AML-193 (cell line): ENCODE measurements at places on chromosomes 2 and 18.
A peak's percentile ranks its signal among the peaks of the same experiment; 100 is the strongest.

DNA sequence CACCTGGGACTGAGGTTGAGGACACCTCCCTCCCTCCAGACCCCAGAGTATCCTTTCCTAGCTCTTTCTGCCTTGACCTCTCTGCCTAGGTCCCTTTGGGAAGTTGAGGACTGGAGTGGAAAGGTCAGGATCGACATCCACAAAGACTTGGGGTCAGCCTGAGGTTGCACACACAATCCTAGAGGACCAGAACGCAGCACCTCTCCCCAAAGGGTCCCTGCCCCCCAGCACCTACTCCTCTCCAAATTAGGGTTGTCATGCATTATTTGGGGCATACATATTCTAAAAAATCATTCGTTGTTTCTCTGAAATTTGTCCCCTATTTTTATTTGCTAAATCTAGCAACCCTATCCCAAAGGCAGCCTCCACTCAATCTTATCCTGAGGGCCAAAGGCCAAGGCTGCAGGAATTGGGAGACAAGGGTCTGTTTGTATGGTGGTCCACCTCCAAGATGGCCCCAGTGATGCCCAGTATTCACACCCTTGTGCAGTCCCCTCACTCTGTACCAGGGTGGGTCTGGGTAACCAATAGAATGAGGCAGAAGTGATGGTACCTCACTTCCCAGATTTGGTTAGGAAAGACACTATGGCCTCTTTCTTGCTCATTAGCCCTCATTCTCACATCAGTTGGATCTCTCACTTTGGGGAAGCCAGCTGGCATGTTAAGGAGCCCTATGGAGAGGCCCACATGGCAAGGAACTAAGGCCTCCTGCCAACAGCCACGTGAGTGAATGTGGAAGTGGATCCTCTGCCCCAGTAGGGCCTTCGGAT, 3.5 kb upstream of the CHRNG start:
- DNase-seq, result no peak

DNA sequence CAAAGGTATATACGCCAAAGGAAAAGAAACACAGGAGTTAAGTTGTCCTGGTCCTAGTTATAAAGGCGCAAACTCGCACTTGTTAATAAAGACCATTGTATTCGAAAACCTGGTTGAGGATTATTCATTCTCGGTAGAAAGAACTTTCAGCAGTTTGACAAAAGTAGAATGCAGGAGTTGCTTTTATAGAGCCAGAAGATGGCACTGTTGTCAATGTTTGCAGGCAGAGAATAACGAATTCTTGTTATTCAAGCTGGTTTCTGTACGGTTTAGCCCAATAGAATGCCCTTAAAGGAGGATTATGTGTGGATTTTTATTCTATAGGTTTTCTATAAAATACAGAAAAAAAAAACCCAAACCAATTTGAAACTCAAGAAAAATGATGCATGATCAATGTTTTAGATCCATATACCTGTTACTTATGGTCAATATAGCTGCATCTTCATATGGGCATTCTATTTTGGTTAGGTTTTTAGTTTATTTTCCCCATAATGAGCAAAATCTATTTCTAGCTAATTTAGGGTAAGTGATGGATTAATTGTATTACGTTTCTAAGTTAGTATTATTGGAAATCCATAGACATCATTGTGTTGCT, 510.3 kb downstream of the PLCL1 start:
- DNase-seq, result peak; percentile 68

GRCh38 chr2:142741764-142742269, 135.6 kb upstream of the KYNU start:
- no peak for DNase-seq

DNA sequence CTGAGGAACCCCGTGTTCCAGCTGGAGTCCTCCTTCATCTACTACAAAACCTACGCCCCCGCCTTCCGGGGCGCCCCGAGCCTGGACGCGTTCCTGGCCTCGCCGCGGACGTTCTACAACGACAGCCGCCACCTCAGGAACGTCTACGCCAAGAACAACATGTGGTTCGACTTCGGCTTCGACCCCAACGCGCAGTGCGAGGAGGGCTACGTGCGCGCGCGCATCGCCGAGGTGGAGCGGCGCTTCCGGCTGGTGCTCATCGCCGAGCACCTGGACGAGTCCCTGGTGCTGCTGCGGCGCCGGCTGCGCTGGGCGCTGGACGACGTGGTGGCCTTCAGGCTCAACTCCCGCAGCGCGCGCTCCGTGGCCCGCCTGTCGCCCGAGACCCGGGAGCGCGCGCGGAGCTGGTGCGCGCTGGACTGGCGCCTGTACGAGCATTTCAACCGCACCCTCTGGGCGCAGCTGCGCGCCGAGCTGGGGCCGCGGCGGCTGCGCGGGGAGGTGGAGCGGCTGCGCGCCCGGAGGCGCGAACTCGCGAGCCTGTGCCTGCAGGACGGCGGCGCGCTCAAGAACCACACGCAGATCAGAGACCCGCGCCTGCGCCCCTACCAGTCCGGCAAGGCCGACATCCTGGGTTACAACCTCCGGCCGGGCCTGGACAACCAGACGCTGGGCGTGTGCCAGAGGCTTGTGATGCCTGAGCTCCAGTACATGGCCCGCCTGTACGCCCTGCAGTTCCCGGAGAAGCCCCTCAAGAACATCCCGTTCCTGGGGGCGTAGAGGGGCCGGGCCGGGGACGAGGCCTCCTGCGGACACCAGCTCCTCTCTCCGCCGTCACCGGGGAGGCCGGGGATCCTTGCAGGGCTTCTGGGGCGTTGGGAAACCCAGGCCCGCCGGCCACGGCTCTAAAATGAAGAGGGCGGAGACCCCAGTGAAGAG, 5.3 kb upstream of the NEU4 start:
- DNase-seq, result no peak

DNA sequence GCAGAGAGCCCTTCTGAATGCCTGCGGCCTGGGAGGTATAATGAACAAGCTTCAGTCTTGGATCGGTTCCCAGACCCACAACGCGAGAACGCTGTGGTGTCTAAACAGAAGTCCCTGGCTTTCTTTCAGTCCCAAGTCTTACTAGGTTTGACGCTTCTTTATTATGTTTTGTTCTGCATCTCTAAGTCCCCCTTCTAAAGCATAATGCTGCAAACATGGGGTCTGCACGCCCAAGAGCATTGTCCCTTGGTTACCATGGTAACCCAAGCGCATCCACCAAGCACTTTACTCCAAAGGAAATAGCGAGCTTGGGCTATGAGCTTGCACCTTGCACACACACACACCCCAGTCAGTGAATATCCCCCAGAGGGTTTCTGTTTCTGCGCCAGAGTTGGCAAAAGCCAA, 193.7 kb downstream of the INO80D start:
- no peak for DNase-seq

DNA sequence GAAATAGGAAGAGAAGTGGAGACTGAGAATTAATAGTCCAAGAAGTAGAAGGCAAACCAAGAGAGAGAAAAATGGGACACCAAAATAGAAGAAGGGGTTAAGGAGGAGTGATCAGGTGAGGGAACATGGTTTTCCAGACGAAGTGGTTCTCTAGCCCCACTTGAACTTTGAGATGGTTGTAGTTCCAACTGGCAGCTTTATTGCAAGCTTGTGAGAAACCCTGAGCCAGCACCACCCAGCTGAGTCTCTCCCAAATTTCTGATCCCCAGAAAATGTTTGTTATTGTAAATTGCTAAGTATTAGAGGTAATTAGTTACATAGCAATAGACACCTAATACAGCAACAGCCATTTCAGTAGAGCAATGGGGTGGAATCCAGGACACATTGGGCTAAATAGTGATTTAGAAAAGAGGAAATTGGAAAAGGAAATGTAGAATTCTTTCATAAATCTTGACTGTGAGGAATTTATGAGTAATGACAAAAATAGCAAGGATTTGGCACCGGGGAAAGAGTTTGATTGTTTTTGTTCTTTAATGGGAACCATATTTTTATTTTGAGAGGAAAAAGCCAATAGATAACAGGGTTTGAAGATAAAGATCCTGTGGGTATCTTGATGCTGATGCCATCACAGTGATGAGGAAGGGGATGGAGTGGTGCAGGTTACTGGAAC, 62.1 kb upstream of the XDH start:
- DNase-seq, result no peak

- DNase-seq, result no peak
Observed at GRCh38 chr2:234969306-234970098, 17.7 kb downstream of the SH3BP4 start.

GRCh38 chr18:2589345-2590068, 18.1 kb downstream of the NDC80 start:
- DNase-seq, result no peak

DNA sequence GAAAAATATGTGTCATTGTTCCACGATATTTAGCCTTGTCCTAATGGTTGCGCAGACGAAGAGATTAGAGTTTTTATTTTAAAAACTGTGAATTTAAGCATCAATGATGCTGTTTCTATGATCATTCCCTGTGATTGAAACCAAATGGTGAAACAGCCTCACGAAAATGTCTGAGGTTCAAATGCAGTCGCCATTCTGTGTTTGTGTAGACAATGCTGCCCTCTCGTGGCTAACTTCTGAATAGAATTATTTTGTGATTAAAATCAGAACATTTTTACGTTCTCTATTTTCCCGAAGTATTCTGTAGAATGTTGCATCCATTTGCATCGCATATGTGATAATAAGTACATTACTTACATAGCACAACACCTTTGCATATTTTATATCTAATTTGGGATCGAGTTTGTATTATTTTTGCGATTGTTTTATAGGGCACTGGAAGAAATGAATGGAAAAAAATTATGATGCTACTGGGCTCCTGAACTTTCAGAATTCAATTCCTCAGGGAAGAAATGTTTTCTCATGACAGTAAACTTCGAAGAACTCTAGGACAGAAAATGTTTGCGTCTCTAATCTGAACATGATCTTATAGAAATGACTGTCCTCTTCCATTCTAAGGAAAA, 54.8 kb upstream of the CREB1 start:
- DNase-seq, result peak; percentile 72
